ENCODE measurements at places on chromosomes 3 and 15.

GRCh38 chr3:189684317-189684716, 53.1 kb downstream of the TP63 start:
- DNase-seq = no peak

GRCh38 chr3:136093771-136094170, 102.4 kb downstream of the MSL2 start:
- no peak for DNase-seq

- no peak for DNase-seq
Measured at GRCh38 chr3:121064121-121064520, 156.1 kb downstream of the STXBP5L start.

- no peak for DNase-seq
Measured at GRCh38 chr3:141333836-141334626, 34.3 kb upstream of the ZBTB38 start.

DNA sequence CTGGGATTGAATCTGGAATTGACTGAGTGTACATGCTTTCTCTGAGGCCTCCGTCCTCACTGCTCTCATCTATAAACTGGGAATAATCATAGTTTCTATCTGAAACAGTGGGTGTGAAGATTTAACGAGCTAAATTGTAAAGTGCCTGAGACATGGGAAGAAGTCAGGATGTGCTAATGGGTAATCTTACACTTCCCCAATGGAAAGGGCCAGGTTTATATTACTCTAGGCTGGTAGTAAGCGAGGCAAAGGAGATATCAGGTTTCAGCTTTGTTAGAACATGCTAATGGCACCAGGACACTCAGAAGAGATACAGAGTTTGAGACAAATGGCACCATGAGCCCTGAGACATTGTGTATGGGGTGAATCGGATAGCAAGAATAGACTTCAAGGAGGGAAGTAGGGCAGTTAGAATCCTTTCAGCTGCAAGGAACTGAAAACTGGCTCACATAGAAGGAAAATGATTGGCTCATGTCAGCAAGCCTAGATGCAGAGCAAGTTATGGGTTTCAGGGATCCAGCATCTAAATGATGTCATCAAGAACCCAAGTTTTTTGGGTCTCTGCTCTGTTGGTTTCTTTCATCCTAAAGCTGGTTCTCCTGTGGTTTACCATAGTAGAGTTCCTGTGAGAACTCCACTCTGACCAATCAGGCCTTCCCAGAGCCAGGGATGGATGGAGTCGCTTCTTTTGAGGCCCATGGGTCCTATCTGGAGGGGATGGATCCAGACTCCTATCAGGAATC, 21.8 kb downstream of the FLNB start:
- peak; percentile 41 for DNase-seq

DNA sequence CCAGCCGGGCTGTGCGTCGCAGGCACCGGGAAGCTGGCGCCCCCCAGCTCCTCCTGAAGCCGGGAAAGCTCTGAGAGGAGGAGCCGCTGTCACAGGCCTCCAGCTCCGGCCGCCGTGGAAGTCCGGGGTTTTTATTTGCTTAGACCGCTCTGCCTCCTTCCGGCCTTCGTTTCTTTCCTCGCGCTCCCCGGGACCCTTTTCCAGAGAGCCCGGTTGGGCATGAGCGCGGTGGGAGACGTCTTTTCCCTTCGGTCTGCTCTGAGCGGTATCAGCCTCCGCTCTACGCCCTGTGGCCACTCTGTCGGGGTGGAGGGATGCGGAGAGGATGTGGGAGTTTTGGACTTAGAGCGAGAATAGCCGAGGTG, 559 bp downstream of the SENP5 start:
- peak; percentile 70 for DNase-seq

- DNase-seq = peak; percentile 48
Measured at GRCh38 chr15:77909182-77909940, 168.2 kb downstream of the TBC1D2B start.

- DNase-seq = no peak
Measured at GRCh38 chr3:148840451-148840850, 12.8 kb downstream of the CPB1 start.

DNA sequence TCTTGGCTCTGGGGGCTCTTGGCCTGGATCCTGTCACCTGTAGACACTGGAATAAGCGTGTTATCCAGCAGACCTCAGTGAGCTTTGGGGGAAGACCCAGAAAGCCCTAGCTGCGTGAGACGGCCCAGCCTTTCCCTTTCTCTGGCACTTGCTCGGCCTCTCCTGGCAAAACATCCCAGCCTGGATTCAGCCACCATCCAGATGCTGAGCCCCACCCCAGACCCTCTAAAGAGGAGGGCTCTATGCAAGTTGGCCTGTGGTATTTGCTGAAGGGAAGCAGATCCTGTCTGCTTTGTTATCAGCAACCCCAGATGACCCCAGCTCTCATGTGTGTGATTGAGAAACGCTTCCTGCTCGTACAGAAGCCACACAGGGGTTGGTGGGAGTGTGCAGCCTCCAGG, 267.2 kb downstream of the FAM43A start:
- no peak for DNase-seq

- peak; percentile 77 for DNase-seq
Measured at GRCh38 chr3:49339581-49339940, 292 bp downstream of the USP4 start.

DNA sequence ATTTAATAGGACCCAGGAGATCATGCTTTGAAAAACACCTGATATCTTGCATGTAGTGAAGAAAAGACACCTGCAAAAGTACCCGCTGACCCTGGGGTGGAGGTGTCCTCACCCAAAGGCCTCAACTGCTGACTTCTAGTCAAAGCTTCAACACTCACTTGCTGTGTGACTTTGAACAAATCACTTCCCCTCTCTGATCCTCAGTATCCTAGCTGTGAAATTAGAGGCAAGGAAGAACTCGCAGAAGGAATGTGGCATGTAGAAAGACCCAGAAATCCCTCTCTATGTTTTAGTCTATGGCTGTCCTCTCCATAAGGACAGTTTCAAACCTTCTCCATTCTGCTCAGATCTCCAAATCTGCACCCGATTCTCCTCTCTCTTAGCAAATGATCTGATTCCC, 52.7 kb upstream of the ATP13A3 start:
- no peak for DNase-seq

GRCh38 chr3:169660709-169661360, 2.7 kb downstream of the MECOM start:
- DNase-seq = peak; percentile 66

GRCh38 chr3:164450276-164450905, 627.9 kb downstream of the SI start:
- no peak for DNase-seq

GRCh38 chr3:116067326-116067725, 378.0 kb downstream of the LSAMP start:
- DNase-seq = no peak

DNA sequence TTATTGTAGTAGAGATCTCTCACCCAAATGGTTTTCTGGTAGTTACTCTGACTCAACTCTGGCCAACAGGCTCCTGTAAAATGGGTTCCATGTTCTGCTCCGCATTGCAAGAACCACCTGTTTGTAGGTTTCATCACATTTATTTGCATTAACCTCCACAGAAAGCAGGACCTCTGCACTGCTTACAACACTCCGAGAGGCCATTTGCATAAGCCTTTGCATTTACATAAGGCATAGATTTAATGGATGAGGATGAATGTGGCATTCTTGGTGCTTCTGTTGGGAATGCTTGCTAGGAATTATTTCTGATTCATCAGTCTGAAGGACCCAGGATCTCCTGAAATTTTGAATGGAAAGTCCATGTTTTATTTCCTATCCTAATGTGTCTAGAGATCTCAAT, 320.1 kb downstream of the ZNF621 start:
- DNase-seq = no peak

- no peak for DNase-seq
Measured at GRCh38 chr15:61146931-61147230, 82.2 kb downstream of the RORA start.

DNA sequence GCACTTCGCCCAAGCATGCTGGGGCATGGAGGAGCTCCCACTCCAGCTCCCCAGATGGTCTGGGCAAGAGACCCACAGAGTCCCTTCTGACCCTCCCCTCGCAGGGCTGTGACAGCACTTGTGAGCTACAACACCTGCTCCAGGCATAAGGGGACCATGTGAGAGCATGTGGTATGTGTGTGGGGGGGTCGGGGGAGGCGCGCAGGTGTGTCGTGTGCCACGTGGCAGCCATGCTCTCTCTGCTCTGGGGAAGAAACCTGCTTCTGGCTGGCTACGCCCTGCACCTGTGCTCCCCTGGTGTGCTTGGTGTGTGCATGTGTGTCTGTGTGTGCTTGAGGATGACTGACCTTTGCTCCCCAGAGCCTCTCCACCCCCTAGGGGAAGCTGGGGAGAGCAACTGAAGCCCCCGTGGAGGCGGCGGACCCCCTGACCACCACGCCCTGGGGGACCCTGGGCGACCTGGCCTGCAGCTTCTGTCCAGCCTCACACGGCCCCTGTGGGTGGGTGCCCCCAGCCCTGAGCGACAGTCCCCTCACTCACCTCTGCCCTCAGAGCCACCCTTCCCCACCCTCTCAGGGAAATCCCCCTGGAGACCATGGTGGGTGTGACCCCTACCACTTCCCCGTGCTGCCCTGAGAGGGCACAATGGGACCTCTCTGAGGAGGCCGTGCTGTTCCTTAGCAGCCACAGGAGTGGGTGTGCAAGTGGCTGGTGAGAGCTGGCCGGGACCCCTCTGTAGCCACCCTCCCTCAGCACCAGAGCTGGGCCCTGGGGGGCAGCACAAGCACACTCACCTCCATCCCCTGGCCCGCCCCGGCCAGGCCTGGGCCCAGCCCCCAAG, 16.6 kb upstream of the SEC13 start:
- no peak for DNase-seq

GRCh38 chr3:197495059-197495455, 60.7 kb downstream of the BDH1 start:
- no peak for DNase-seq

GRCh38 chr3:47571391-47572175, 7.1 kb downstream of the CSPG5 start:
- no peak for DNase-seq

DNA sequence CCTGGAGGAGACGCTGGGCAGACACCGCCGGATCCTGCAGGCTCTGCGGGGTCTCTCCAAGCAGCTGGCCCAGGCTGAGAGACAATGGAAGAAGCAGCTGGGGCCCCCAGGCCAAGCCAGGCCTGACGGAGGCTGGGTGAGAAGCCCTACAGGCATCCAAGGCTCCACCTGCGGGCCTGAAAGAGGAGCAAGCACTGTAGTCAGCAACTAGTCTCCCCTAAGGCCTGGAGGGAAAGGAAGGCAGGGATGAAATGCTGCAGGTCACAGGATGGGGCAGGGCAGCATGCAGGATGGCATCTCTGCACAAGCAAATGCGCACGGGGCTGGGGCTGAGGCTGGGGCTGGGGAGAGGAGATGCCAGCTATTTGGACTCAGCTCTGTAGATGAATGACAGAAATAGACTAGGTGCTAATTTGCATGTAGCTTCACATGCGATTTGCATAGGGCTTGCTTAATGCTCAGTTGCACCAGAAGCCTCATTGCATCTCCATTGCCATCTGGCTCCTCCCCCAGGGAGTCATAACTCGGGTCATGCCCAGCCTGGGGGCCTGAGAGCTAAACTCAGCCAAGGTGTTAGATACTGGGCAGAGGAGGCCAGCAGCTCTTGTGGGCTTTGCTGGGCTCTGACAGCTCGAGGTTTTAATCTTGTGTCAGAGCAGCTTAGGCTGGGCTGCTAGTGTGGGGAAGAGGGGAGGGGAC, 5.2 kb upstream of the CPLX3 start:
- DNase-seq = no peak

- no peak for DNase-seq
Measured at GRCh38 chr15:54374184-54374952, 396.1 kb downstream of the UNC13C start.

DNA sequence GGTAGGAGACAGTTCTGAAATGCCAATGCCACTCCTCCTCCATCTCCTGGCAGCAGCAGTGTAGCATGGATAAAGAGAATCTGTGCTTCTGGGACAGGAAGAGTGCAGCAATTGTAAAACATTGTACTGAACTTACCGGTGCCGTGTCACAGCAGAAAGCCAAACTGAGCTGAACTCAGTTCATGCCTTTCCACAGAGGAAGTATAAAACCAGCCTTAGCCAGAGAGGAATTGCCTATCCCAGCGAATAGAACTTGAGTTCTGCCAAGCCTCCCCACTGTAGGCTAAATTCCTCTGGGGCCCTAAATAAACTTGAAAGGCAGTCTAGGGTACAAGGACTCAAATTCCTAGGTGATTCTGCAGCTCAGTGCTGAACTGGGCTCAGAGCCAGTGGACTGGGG, 148.8 kb downstream of the SLC9A9 start:
- DNase-seq = no peak

GRCh38 chr3:73332558-73332957, 271.1 kb downstream of the EBLN2 start:
- DNase-seq = no peak

- no peak for DNase-seq
Measured at GRCh38 chr3:123799544-123800361, 84.4 kb downstream of the MYLK start.

- DNase-seq = no peak
Measured at GRCh38 chr15:57619746-57620145, 28.0 kb downstream of the MYZAP start.

GRCh38 chr15:76987276-76987675, 7.7 kb upstream of the PSTPIP1 start:
- DNase-seq = no peak

DNA sequence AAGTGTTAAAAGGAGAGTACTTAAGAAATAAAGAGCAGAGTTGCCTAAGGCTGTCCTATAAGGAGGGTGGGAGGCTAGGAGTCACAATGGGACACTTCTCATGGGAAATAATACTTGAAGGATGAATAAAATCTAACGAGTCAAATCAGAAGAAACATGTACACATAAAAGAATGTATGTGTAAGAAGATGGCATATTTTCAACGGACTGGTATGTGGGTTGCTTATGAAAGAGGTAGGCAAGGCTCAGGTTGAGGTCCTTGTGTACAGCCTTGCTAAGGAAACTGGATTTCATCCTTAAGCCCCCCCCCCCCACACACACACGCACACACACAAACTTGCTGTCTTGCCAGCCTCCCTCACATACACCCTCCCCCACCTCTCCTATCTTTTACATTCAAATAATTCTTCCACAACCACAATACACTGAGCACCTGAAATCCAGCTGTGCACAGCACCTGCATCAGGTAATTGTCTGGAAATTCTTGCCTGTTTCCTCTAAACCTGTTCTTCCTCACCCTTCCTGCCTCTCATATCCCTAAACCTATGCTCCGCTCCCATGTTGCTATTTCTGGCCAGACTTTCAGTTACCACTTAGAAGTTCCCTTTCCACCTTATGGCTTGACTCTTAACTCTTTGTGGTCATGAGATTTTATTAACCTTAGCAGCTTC, 79.2 kb downstream of the FMN1 start:
- DNase-seq = no peak

Data from activated effector memory CD4-positive, alpha-beta T cell treated with anti-CD3 and anti-CD28 coated beads, Interleukin-2, amount 50 U/mL, for 16 hours (primary cell).